ENCODE measurements at places on chromosomes 1 and 21.

DNA sequence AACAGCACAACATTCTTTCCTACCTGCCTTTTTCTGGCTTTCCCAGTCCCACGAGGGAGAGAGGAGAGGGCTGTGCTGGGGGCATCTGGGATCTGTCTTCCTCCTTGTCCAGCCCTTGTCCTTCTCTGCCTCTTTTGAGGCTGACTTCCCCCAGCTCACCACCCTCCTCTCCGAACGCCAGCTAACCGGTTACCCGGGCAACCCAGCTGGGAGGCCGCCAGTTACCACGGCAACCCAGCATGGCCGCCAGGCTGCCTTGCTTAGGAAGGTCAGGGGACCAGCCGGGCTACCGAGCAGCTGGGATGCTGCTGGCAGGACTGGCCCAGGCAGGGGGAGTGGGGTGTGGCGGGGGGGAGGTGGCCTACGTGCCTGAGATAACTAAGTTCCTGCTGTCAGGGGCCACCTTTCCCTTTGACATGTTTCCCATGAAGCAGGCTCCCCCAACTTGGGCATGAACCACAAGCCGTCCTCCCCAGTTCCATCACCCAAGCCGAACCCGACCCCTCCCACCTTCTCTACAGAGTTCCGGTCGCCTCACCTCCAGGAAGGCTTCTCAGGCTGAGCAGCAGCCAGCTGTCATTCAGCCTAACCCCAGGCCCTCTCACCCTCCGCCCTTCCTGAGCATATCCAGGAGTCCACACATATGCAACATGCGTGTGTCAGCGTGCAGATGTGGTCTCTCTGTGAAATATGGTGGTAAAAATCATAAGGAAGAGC, 8.7 kb downstream of the PLEKHA6 start:
- peak; percentile 67 for DNase-seq

DNA sequence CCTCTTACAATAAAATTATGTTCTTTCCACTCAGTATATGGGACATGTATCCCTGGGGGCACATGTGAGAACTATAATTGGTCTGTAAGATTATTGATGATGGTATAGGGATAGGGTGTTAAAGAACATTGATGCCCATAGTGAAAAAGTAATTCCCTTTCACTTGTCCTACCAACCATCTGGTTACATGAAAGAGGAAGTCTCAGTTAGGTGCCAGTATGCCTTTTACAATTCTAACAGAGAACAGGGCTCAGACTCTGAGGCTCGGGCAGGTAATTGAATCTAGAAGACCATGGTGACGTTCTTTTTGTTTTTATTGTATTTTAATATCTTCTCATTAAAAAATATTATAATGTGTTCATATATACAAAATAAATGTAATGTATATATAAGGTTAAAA, 113.6 kb downstream of the FGGY start:
- DNase-seq: no peak

GRCh38 chr1:52629325-52629643, 3.7 kb upstream of the SHISAL2A start:
- DNase-seq: no peak

GRCh38 chr1:235995511-235995910, 69.4 kb downstream of the NID1 start:
- no peak for DNase-seq

DNA sequence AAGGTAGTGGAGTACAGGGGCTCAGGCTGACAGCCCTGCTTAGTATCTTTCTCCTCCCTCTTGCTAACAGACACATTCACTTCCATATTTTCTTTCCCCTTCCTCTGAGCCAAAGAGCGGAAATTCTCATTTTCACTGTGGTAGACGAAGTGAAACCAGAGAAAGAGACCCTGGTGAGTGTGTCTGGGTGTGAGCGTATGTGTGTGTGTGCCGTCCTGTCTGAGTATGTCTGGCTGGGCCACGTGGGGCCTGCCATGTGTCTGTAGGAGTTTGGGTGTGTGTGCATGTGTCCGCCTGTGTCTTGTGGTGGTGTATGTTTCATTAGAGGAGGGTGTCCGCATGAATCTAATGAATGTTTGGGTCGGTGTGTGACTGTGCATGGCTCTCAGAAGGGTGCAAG, 1.7 kb downstream of the COL8A2 start:
- no peak for DNase-seq

- peak; percentile 88 for DNase-seq
Observed at GRCh38 chr1:156727926-156728598, at the start of gene METTL25B. Gene METTL25B, plus strand, starts transcription at chr1:156728469. Its CDS starts 636 bp downstream, at chr1:156729105.

DNA sequence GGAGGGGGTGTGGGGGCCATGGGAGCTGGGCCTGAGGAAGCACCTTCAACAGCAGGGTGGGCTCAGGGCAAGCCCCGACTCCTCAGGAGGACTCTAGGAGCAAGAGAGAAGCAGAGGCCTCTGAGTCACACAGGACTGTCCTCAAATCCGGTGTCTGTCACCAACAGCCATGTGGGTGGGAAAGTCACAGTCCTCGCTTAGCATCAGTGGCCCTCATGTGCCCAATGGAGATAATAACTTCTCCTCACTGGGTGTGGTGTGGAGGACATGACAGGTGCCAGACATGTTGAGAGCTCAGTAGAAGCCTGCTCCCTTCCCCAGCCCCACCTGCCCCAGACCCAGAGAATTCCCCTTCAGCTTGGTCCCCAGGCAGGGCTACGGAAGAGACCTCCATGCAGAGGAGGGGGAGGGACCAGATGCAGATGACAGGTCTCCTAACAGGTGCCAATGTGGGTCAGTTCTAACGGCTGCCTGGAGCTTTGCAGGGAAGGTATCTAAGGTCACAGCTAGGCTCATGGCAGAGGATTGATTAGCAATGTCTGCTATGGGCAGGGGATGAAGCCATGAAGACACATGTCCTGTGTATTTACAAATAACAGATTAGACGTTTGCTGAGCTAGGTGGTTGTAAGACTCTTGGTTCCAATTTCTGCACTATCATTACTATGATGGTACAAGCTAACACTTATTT, 30.2 kb downstream of the TTC39A start:
- DNase-seq: no peak

- DNase-seq: no peak
Observed at GRCh38 chr1:2018217-2019171, 651 bp upstream of the GABRD start.
